ENCODE measurements at places on chromosomes 4 and X.

DNA sequence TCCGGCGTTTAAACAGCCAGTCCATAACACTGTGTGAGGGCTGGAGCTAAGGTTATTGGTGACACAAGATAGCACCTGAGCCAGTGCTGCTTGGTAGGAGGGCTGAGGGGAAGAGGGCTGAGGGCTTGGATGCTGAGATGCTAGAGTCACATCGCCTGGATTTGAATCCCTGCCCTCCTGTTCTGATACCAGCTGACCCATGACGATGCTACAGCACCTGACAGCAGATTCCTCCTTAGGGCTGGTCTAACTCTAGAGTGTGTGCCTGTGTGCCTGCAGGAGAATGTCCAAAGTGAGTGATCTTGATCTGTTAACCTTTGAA lies 102.5 kb downstream of the PTTG2 start:
- DNase-seq = no peak

DNA sequence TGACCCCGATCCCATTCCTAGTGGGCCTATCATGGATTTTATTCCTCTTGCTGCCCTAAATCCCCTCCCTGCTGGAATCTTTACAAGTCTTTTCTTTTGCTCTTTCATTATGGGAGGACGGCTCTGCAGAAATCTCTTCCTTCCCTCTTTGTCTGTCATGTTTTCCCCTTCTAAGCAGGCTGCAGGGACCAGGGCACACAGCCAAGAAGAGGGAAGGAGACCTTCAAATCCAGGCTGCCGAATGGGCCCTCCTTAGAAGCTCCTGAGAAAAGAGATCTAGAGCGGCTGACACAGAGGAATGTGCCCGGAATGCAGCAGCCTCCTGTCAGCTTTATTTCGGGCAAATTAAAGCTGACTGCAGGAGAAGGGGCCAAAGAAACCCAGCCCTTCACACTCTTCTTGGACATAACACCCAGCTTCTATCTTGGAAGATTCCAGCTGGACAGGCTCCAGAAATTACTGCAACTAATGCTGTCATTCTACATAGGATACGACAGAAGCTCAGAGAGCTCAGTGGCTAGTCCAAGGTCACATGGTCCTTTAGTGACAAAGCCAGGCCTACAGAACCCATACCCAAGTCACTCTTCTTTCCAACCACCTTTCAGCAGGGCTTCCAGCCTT lies 187.8 kb upstream of the NHS start:
- no peak for DNase-seq

- DNase-seq = no peak
These were observed 88.3 kb downstream of the OPHN1 start for GRCh38 chrX:68345025-68345424.

DNA sequence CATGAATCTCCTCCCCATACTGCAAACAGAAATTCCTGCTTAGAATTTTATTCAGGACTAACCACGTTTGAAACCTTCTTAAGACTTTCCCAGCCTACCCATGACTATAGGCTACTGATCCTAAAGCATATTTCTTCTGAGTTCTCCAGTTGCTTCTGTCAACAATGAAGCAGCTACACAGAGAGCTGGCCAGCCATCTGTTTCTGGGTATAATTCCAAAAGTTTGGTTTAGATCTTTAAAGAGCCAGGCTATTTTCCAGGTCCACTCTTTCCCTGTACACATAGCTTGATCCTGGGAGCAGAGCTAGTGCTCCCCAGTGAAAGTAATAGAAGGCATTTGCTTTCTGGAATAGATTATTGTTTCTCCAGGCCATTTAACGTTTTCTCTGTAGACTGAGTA lies 4.0 kb upstream of the ITM2A start:
- no peak for DNase-seq

DNA sequence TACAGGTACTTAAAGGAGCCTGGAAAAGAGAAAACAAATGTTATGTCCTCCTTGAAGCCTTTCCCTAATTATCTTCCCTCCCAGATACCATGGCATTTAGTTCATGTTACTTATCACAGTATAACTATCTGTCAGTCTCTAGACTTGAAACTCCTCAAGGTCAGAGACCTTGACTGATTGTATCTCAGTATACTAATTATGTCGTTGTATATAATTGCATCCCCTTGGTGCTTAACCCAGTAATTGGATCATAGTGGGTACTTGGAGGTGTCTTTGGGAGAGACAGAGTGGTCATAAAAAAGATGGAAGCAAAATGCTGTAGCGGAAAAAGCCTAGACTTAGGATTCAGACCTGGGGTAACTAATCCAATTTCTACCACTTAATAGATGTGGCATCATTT lies 8.1 kb downstream of the IGBP1 start:
- no peak for DNase-seq

DNA sequence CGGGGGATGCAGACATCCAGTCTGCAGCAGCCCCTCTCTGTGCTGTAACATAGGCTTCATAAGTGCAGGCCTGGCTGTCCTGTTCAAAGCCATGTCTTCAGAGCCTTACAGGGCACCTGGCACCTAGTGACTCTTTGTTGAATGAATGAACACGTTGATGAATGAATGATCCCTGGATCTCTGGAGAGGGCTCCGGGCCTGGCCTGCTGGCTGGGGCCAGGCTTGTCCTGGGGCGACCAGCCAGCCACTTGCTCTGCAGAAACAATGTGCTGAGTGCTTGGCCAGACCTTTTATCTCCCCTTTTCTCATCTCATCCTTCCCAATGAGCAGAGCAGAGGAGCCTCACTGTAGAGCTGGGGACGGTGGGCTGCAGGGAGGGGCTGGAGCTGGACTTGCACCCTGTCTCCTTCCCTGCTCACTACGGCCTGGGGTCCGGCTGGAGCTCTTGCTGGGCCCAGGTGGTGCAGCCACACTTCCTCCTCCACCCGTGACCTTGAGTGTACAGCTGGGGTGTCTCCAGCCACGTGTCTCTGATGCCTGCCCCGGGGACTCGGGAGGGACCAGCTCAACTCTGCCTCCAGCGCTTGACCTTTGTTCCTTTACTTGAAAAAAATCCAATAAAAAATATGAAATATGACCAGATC lies 77.9 kb downstream of the PSAPL1 start:
- DNase-seq = no peak

DNA sequence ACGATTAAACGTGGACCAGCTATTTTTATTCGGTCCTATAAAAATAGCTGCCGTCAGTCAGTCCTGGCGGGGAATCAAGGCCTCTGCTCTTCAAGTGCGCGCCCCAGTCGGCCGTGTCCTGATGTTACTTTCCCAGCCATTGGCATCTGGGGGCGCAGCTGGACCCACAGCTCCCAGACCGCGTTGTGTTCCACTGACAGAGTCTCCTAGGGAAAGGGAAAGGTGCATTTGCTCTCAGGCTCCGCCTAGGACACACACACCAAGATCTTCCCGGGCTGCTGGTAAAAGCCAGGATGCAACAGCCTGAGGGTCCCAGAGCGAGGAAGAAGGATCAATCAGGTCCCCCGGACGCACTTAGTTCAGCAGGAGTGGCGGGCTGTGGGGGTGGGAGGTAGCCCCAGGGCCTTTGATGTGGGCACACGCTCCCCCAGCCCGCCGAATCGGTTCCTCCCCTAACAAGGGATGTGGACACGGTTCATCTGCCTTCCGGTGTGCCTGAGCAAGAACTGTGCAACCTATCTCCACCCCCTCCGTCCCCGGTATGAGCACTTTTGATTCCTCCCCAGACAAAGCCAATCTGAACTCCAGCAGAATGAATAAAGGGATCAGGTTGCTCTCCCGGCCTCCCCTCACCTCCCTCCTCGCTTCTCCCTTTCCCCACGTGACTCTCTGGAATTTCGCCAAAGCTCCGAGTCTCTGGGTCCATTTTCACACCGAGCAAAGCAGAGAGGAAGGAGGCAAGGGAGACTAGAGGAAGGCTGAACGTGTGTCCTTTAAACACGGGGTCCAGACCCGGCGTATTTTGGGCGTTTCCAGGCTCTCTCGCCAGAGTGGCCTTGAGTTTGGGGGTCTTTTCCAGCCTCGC lies 626 bp upstream of the FRAS1 start:
- peak; percentile 77 for DNase-seq

GRCh38 chr4:85445050-85445639 lies 29.8 kb upstream of the ARHGAP24 start:
- DNase-seq = no peak

GRCh38 chr4:70197842-70198241 lies 2.3 kb downstream of the ODAM start:
- no peak for DNase-seq

DNA sequence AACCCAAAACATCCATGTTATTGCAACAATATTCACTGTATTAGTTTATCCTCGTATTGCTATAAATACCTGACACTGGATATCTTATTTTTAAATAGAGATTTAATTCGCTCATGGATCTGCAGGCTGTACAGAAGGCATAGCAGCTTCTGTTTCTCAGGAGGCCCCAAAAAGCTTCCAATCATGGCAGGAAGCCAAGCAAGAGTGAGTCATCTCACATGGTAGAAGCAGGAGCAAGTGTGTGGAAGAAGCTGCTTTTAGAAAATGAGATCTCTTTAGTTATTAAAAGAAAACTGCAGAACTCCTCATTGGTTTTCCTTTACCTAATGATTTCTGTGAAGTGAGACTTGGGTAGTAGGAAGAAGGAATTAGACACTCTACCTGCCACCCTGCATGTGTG lies 16.4 kb downstream of the ZNF732 start:
- DNase-seq = no peak

DNA sequence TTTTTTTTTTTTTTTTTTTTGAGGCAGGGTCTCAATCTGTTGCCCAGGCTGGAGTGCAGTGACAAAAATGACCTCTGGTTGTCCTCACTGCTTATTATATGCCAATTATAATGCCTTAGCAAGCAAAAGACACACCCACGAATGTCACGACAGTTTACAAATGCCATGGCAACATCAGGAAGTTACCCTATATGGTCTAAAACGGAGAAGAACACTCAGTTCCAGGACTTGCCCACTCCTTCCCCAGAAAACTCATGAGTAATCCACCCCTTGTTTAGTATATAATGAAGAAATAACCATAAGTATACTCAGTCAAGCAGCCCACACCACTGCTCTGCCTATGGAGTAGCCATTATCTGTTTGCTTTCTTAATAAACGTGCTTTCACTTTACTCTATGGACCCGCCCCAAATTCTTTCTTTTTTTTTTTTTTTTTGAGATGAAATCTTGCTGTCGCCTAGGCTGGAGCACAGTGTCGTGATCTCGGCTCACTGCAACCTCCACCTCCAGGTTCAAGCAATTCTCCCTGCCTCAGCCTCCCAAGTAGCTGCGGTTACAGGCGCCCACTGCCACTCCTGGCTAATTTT lies 106.2 kb downstream of the SMIM20 start:
- peak; percentile 39 for DNase-seq

GRCh38 chrX:16067886-16068515 lies 55.4 kb upstream of the GRPR start:
- DNase-seq = no peak

GRCh38 chr4:62814510-62815047 lies 1594.7 kb downstream of the TECRL start:
- no peak for DNase-seq

- no peak for DNase-seq
These were observed 288.0 kb upstream of the SFRP2 start for GRCh38 chr4:154076921-154077320.

DNA sequence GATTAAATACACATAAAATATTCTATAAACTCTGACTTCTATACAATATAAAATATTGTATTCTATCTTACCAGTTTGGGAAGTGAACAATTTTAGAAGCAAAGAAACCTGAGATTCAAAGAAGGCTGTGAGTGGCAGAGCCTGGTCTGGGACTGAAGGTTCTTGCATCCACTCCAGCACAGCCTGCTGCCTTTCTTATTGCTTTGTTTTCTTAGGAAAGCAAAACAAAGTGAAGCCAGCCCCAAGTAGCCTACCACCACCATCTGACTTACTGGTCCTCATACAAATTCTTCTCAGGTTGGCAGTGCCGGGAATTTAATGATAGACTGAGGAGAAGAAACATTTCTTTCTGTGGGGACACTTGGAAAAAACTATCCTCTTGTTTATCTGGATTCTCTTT lies 129.7 kb upstream of the SMAD1 start:
- DNase-seq = no peak

DNA sequence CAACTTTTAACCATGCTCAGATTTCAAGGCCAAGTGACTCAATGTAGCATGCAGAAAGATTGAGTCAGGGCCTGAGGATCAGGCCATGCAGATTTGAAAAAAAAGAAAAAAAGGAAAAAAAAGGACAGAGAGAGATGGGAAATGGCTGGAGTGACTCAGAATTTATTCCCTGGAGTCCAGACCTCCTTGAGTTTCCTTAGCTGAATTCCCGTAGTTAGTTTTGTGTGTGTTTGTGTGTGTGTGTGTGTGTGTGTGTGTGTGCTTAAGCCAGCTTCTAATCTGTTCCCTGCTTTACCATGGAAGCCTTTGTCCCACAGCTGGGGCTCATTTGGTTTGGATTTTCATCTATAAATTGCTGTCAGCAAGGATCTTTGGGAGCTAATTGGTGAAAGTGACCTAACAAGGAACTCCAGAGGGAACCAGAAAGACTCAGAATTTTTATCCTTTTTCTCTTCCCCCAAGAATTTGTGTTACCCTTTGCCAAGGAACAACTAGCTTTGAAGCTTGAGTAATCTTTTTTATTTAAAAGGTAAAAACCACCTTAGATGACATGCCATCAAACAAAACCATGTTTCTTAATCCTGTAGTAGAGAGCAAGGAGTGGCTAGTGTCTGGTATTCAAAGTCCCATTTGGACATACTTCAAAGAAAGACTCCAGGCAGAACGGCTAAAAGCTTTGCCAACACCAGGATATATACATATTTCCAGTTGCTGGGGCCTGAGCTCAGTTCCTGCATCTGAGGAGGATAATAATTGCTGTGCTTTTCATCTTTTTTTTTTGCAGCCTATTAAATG lies 109.0 kb upstream of the DDIT4L start:
- peak; percentile 13 for DNase-seq

GRCh38 chrX:37786624-37787422 lies 7.0 kb downstream of the CYBB start:
- no peak for DNase-seq

DNA sequence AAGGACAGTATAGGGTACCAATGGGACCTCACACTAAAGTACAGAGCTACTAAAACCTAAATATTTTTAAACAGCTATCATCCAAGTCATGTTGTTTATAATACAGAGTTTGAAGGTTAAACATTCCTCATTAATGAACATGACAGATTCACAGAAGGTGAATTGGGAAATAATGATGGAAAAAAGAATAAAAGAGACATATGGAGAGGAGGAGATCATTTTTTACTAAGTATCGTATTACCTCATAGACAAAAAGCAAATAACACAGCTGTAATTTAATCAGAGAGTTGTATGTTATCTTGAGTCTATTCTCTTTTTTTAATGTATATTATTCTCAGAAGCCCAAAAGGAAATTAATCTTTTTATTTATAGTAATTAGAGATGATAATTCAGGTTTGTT lies 7.9 kb downstream of the PLK4 start:
- no peak for DNase-seq

GRCh38 chr4:67452100-67452845 lies 93.0 kb downstream of the CENPC start:
- no peak for DNase-seq

DNA sequence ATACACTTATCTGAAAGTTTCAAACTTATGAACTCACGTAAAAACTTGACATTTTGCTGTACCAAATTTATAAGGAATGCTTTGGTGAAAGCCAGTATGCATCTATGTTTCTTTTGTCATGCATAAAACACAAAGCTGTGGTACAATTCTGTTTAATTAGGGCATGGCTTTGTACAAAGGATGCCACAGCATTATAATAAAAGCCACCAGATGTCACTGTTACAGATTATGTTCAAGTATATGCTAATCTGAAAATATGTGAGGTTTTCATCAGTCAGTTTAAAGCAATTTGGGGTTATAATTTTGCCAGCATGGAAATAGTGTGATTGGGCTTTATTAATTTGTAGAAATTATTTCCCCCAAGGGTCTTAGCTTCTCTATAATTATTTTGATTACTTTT lies 69.0 kb downstream of the ATOH1 start:
- DNase-seq = peak; percentile 6
